IMR-90 (cell line): ENCODE measurements at places on chromosomes 4 and X. TPM values are rescaled to one million over a fixed set of nuclear protein-coding genes. Genes with fewer than 3 reads are reported as not detected.

DNA sequence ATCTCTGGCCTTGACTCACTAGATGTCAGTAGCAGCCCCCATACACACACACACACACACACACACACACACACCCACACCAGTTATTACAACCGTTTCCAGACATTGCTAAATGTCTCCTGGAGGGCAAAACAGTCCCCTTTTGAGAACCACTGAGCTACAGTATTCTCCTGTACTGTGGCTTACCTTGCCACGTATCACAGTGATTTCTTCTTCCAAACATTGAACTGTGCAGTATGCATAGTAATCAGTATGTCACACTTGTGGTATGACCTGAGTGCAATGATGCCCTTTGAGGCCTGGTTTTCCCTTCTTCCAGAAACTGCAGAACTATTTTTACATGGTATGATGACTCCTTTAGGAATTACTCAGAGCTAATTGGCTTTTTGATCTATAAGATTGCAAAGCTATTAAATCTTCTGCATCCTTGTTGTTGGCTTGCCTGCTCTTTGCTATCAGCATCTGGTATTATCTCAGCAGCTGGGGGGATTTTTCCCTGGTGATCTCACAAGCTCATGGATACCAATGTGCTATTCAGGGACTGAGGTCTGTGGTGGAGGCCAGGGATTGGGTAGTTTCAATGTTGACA, 3.6 kb upstream of the THOC2 start:
- no peak overlapping the region for H3K4me3 ChIP-seq
- H3K36me3 ChIP-seq: no peaks in the 10 kb centered on the region
- peak; percentile 90 for DNase-seq
- peak overlapping the region; percentile 56; the same call in 1 of the 2 replicates for H3K27ac ChIP-seq
- no peaks in the 10 kb centered on the region for H3K27me3 ChIP-seq

DNA sequence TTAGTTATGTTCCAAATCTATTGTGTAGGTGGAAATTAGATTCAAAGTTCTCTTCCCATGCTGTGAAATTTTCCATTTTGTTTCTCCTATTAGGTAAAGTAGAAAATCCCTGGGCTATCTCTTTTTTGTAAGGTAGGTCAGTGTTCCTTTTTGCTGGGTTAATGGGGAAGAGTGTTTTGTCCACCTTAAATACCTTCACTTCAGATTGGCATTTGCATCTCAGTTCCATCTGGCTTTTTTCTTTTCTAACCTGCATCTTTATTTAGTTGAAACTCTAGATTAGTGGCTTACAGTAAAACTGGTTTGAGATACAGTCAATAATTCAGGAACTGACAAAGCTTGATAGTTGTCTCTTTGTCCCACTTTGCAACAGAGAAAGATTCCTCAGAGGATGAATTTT, 1115.8 kb downstream of the PDHA2 start:
- DNase-seq: no peak
- H3K4me1 ChIP-seq: no peaks in the 10 kb centered on the region
- H3K4me3 ChIP-seq: no peak overlapping the region
- no peaks in the 10 kb centered on the region for H3K27me3 ChIP-seq
- H3K27ac ChIP-seq: no peak overlapping the region

DNA sequence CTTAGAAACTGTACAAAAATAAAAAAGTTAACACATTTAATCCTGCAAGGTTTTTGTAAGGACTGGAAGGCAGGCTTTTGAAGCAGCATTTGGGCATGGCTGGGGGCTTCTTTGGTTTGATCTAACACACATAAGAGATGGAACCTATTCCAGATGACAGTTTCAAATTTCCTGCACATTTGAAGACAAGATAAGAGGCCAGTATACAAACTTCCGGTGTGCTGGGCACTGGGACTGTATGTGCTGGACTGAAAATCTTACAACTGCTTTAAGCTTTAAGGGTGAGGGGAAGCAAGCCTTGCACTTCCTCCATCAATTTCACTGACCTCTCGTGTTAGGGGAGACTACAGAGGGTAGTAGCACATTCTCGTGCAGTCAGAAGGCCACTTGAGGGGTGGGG, 122.9 kb downstream of the AMMECR1 start:
- H3K27ac ChIP-seq: no peak overlapping the region
- H3K27me3 ChIP-seq: peaks cover 2% of the 10 kb centered on the region; the same call in 1 of the 2 replicates
- no peaks in the 10 kb centered on the region for H3K4me1 ChIP-seq
- H3K36me3 ChIP-seq: peaks cover 4% of the 10 kb centered on the region; the same call in 1 of the 2 replicates

DNA sequence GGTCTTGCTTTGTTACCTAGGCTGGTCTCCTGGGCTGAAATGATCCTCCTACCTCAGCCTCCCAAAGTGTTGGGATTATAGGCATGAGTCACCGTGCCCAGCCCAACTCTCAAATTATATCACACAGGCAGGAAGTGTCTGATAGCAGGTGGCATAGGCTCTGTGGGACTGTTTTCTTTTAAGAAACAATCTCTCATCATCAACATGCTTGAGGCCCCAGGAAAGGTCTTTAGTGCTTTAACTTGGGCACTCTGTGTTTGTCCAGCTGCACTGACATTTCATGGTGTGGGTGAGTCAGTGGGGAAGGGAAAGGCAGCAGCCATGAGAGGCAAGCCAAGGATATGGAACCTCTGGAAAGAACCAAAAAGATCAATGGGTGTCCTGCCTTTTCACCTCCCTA, 88.1 kb upstream of the TSPAN5 start:
- H3K4me3 ChIP-seq: no peak overlapping the region
- no peak overlapping the region for H3K27ac ChIP-seq
- H3K36me3 ChIP-seq: no peaks in the 10 kb centered on the region
- H3K27me3 ChIP-seq: no peaks in the 10 kb centered on the region

GRCh38 chrX:11609109-11609508, 56.6 kb downstream of the ARHGAP6 start:
- no peak overlapping the region for H3K4me3 ChIP-seq
- no peaks in the 10 kb centered on the region for H3K36me3 ChIP-seq
- no peak overlapping the region for H3K27ac ChIP-seq
- no peaks in the 10 kb centered on the region; the same call in 1 of the 2 replicates for H3K27me3 ChIP-seq
- no peaks in the 10 kb centered on the region for H3K4me1 ChIP-seq

DNA sequence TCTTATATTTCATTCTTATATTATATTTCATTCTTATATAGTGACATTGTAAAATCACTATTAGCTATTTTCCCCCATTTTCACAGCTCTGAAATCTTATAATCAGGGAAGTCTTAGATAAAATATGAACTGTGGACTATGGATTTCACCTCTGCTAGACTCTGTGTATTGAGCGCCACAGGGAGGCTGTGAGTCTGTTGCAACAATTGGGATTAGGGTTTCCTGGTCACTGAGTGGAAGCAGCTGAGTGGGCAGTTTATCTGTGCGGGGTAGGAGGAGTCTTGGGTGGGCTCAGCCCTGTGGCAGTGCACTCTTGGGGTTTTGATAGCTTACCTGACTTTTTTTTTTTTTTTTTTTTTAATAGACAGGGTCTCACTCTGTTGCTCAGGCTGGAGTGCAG, 249.5 kb downstream of the PTTG2 start:
- H3K4me3 ChIP-seq: no peak overlapping the region
- no peak overlapping the region for H3K27ac ChIP-seq
- H3K27me3 ChIP-seq: no peaks in the 10 kb centered on the region; the same call in 1 of the 2 replicates
- no peak for DNase-seq
- no peaks in the 10 kb centered on the region for H3K36me3 ChIP-seq
- 0 out of 2 replicates have a peak, but pooled peaks cover 4% of the 10 kb centered on the region for H3K4me1 ChIP-seq

GRCh38 chrX:39591099-39591498, 506.7 kb downstream of the BCOR start:
- no peak overlapping the region for H3K27ac ChIP-seq
- H3K36me3 ChIP-seq: no peaks in the 10 kb centered on the region
- DNase-seq: no peak
- H3K4me3 ChIP-seq: no peak overlapping the region
- H3K27me3 ChIP-seq: peaks cover 17% of the 10 kb centered on the region
- no peaks in the 10 kb centered on the region for H3K4me1 ChIP-seq

- no peak overlapping the region for H3K4me3 ChIP-seq
- no peaks in the 10 kb centered on the region for H3K27me3 ChIP-seq
- H3K36me3 ChIP-seq: no peaks in the 10 kb centered on the region
These were observed 1938.9 kb upstream of the TENM3 start for GRCh38 chr4:180304321-180304720.

DNA sequence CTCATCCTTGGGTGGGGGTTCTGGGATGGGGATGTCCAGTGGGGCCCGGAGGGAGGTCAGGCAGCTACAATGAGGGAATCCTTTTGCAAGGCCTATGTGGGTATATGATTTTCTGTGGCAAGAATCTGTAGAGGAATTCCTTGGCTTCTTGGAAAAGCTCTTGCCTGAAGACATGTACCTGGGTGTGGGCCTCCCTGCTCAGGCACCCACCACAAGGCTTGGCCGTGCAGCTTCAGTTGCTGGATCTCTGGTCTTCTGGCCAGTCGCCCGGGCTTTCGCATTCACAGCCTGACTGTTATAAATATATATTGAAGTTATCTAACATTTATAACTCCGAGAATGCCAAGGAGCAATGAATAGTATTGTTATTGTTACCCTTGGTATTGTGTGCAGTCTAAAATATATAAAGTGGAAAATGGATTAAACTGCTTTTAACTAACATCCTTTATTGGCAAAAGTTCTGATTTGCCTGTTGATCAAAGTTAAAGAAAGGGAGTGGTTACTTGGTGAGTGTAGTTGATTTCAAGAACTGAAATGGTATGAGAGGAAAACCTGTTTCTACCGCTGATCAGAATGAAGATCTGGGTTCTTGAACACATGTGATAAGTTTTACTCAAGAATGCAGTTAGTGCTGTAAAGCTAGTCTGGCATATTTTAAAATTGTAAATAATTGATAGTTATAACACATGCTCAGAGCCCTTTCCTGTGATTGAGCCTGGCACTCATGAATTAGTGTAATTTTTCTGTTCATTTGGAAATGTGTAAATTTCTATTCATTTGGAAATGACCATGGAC, 36.0 kb downstream of the PTTG2 start:
- H3K4me1 ChIP-seq: no peaks in the 10 kb centered on the region
- H3K27ac ChIP-seq: no peak overlapping the region
- H3K27me3 ChIP-seq: no peaks in the 10 kb centered on the region
- no peaks in the 10 kb centered on the region for H3K36me3 ChIP-seq
- no peak for DNase-seq

GRCh38 chr4:155956461-155956860, 2.8 kb upstream of the CTSO start:
- DNase-seq: no peak
- H3K4me3 ChIP-seq: no peak overlapping the region
- H3K4me1 ChIP-seq: peaks cover 6% of the 10 kb centered on the region; the same call in 1 of the 2 replicates
- H3K27ac ChIP-seq: no peak overlapping the region

GRCh38 chr4:110501826-110502225, 25.9 kb downstream of the ENPEP start:
- DNase-seq: peak; percentile 16
- H3K4me1 ChIP-seq: no peaks in the 10 kb centered on the region
- H3K36me3 ChIP-seq: no peaks in the 10 kb centered on the region
- H3K27ac ChIP-seq: no peak overlapping the region
- H3K4me3 ChIP-seq: no peak overlapping the region

- no peaks in the 10 kb centered on the region; the same call in 1 of the 2 replicates for H3K27me3 ChIP-seq
- H3K4me1 ChIP-seq: peaks cover 9% of the 10 kb centered on the region
- DNase-seq: no peak
- H3K36me3 ChIP-seq: no peaks in the 10 kb centered on the region; the same call in 1 of the 2 replicates
- H3K4me3 ChIP-seq: no peak overlapping the region
These were observed 1.2 kb downstream of the SOD3 start for GRCh38 chr4:24796620-24797019.

- H3K36me3 ChIP-seq: peaks cover 8% of the 10 kb centered on the region
- DNase-seq: peak; percentile 49
- H3K4me1 ChIP-seq: peaks cover 12% of the 10 kb centered on the region
- peak overlapping the region; percentile 89 for H3K4me3 ChIP-seq
- H3K27ac ChIP-seq: peak overlapping the region; percentile 97
- H3K27me3 ChIP-seq: no peaks in the 10 kb centered on the region
These were observed 605 bp upstream of the FAT1 start for GRCh38 chr4:186724058-186724863.

DNA sequence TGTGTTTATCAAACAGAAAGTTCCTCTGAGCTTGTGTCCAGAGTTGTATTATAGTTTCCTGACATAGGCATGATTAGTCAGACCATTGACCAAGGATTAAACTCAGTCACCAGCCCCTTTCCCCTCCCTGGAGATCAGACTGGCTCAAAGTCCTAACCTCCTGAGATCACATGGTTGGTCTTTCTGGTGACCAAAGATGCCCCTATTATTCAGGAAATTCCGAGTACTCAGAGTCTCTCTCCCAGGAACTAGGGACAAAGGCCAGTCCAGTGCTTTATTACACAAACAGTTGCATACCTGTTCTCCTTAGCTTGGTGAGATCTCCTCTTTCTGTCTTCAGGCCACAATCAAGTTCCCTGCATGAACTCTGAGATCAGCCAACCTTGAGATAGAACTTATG, 14.5 kb upstream of the ENPP6 start:
- H3K36me3 ChIP-seq: no peaks in the 10 kb centered on the region
- no peak overlapping the region for H3K27ac ChIP-seq
- no peaks in the 10 kb centered on the region for H3K4me1 ChIP-seq
- no peak for DNase-seq
- H3K27me3 ChIP-seq: peaks cover 10% of the 10 kb centered on the region; the same call in 1 of the 2 replicates

DNA sequence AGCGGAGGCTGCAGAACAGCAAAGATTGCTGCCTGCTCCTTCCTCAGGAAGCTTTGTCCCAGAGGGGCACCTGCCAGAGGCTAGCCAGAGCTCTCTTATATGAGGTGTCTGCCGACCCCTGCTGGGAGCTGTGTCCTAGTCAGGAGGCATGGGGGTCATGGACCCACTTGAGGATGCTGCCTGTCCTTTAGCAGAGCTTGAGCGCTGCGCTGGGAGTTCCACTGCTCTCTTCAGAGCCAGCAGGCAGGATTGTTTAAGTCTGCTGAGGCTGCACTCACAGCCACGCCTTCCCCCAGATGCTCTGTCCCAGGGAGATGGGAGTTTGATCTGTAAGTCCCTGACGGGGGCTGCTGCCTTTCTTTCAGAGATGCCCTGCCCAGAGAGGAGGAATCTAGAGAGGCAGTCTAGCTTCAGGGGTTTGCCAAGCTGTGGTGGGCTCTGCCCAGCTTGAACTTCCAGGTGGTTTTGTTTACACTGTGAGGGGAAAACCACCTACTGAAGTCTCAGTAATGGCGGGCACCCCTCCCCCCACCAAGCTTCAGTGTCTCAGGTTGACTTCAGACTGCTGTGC, 10.9 kb downstream of the DCK start:
- H3K4me3 ChIP-seq: no peak overlapping the region
- no peak overlapping the region for H3K27ac ChIP-seq
- H3K4me1 ChIP-seq: peaks cover 5% of the 10 kb centered on the region
- peaks cover 2% of the 10 kb centered on the region; the same call in 1 of the 2 replicates for H3K36me3 ChIP-seq
- H3K27me3 ChIP-seq: no peaks in the 10 kb centered on the region

- DNase-seq: no peak
- no peaks in the 10 kb centered on the region for H3K36me3 ChIP-seq
- no peak overlapping the region for H3K4me3 ChIP-seq
- H3K27me3 ChIP-seq: peaks cover 2% of the 10 kb centered on the region
- no peaks in the 10 kb centered on the region for H3K4me1 ChIP-seq
These were observed 111.7 kb upstream of the TAPT1 start for GRCh38 chr4:16337936-16338335.

- peaks cover 6% of the 10 kb centered on the region for H3K27me3 ChIP-seq
- H3K36me3 ChIP-seq: no peaks in the 10 kb centered on the region
- no peak overlapping the region for H3K27ac ChIP-seq
- H3K4me1 ChIP-seq: no peaks in the 10 kb centered on the region
These were observed 41.6 kb downstream of the AFM start for GRCh38 chr4:73523126-73523525.

The CENPI gene
- 24.2 and 25.8 TPM in 2 replicates for total RNA-seq

The HS3ST1 gene
- not detected in 2 replicates for total RNA-seq

The LAP3 gene
- 91.6 and 93.0 TPM in 2 replicates for total RNA-seq

The BST1 gene
- total RNA-seq: 5.3 and 6.6 TPM in 2 replicates

The DMD gene
- 10.6 and 11.8 TPM in 2 replicates for total RNA-seq

The ZAR1 gene
- total RNA-seq: not detected in 2 replicates

The SPP1 gene
- total RNA-seq: 0.18 and 0.28 TPM in 2 replicates

The TEX28 gene
- total RNA-seq: not detected in 2 replicates

The MTNR1A gene
- not detected in 2 replicates for total RNA-seq

The ATP8A1 gene
- total RNA-seq: 0.36 and 0.83 TPM in 2 replicates
